Cardiac muscle cell (in vitro differentiated cells and primary cell): ENCODE measurements at places on chromosomes 4 and X.

DNA sequence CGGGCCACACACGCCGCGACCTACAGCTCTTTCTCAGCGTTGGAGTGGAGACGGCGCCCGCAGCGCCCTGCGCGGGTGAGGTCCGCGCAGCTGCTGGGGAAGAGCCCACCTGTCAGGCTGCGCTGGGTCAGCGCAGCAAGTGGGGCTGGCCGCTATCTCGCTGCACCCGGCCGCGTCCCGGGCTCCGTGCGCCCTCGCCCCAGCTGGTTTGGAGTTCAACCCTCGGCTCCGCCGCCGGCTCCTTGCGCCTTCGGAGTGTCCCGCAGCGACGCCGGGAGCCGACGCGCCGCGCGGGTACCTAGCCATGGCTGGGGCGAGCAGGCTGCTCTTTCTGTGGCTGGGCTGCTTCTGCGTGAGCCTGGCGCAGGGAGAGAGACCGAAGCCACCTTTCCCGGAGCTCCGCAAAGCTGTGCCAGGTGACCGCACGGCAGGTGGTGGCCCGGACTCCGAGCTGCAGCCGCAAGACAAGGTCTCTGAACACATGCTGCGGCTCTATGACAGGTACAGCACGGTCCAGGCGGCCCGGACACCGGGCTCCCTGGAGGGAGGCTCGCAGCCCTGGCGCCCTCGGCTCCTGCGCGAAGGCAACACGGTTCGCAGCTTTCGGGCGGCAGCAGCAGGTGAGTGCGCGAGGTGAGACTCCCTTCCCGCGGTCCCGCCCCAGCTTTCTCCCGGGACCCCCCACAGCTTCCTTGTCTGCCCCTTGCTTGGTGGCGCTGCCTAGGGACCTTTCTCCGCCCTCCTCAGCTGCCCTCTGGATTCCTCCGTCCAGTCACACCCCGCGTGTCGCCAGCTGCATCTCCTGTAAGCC lies 678 bp downstream of the BMP3 start:
- peak; percentile 38 for DNase-seq

DNA sequence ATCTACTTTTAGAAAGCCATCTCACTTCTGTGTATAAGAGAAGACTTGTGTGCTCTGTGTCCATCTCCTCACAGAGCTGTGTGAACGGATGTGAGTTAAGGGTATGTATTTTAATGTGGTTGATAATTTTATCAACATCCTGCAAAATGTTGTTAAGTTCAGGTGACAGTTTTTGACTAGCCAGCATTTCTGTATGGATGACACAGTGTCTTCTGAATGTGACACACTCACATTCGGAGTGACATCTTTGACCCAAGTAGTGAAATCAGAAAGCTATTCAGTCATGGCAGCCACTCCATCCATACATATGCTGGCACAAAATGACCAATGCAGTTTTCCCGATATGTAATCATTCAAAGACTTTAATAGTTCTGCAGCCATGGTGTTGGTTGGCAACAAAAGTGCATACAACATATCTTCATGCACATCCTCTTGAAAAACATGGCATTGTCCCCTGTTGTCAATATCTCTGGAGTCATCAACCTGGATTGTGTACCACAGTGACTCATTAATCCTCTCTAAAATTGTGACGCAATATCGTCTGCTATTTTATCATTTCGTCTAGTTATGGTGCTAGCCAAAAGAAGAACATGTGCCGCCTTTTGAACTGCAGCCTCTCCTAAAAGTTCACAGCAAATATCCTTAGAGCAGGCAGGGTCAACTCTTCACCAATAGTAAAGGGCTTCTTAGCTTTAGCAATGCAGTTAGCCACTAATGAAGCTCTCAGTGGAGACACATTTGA lies 6.8 kb upstream of the FGF2 start:
- no peak for DNase-seq

- DNase-seq = no peak
Observed at GRCh38 chr4:13302876-13303275, 181.3 kb downstream of the RAB28 start.

- DNase-seq = no peak
Observed at GRCh38 chr4:102429553-102429952, 71.6 kb upstream of the NFKB1 start.

DNA sequence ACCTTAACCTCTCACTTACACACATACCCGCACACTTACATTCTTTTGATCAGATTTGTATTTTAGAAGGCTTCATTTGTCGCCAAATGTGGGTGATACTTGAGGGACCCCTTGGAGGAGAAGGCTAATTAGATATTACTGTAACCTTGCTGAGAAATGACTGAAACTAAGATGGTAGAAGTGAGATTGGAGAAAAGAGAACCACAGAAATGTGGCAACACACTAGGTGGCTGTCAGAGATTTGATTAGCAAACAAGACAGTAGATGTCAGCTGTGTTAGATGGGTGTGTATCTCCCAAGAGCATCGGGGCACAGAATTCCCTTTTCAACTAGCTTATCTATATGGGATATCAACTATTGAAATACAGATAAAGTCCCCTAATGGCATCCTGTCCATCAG lies 149.3 kb upstream of the FABP2 start:
- no peak for DNase-seq

- no peak for DNase-seq
Observed at GRCh38 chr4:100288161-100288560, 97.9 kb upstream of the DDIT4L start.

DNA sequence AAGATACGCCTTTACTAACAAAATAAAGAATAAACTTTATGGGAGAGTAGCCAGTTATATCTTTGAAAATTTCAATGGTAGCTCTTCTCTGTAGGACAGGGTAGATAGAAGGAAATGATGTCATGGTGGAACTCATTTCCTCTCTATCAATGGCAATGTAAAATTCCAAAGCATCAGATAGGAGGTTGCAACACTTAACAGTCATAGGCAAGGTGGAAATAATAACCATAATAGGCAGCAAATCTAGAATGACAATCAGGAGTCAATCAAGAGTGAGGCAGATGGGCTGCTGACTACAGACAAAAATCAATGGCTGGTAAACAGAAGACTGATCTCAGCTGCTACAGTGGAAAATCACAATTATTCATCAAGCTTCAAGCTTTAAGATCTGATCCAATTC lies 53.9 kb upstream of the TET2 start:
- peak; percentile 59 for DNase-seq

- no peak for DNase-seq
Observed at GRCh38 chrX:17596061-17596460, 141.2 kb upstream of the SCML1 start.

GRCh38 chr4:153937289-153937688 lies 148.4 kb upstream of the SFRP2 start:
- no peak for DNase-seq

GRCh38 chrX:56782352-56782751 lies 53.3 kb downstream of the NBDY start:
- no peak for DNase-seq

GRCh38 chr4:143364063-143364462 lies 27.4 kb downstream of the GAB1 start:
- no peak for DNase-seq

GRCh38 chrX:153829549-153829798 lies 870 bp downstream of the PDZD4 start:
- no peak for DNase-seq

- no peak for DNase-seq
Observed at GRCh38 chrX:114985967-114986592, 31.3 kb downstream of the IL13RA2 start.

DNA sequence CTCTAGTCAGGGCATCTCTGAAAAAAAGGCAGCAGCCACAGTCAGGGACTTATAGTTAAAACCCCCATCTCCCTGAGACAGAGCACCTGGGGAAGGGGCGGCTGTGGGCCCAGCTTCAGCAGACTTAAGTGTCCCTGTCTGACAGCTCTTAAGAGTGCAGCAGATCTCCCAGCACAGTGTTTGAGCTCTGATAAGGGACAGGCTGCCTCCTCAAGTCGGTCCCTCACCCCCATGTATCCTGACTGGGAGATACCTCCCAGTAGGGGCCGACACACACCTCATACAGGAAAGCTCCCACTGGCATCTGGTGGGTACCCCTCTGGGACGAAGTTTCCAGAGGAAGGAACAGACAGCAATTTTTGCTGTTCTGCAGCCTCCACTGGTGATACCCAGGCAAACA lies 129.0 kb downstream of the ANXA5 start:
- no peak for DNase-seq

GRCh38 chr4:70902577-70903290 lies 565 bp downstream of the MOB1B start:
- peak; percentile 55 for DNase-seq

DNA sequence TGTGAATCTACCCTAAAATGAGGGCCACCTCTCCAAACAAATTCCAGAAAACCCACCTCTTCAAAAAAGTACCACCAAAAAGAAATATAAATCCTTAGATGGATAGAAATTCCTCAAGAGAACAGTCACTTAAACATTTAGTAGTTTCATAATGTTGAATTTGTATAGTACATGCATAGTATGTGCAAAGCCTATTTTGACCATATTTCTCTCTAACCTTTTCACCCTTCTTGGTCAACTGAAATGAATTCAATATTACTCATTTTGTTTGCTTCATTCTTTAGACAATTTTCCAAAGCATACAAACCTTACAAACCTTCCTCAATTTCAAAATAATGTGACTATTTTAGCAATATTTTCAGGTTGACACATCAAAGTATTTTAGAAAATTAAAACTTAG lies 4.1 kb downstream of the RHOXF1 start:
- no peak for DNase-seq

- no peak for DNase-seq
Observed at GRCh38 chrX:129876771-129877305, 29.1 kb upstream of the UTP14A start.

- DNase-seq = no peak
Observed at GRCh38 chrX:134736356-134736755, 78.1 kb upstream of the PLAC1 start.

DNA sequence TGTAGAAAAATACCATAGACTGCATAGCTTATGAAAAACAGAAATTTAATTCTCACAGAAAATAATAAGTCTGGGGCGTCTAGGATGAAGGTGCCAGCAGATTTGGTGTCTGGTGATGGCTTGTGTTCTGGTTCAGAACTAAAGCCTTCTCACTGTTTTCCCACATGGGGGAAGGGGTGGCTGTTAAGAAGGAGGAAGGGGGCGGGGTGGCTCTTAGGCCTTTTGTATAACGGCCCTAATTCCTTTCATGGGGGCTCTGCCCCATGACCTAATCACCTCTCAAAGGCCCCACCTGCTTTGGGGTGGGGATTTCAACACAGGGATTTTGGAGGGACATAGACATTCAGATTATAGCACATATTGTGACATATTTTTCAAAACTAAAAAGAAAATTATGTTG lies 173.2 kb upstream of the TECRL start:
- peak; percentile 8 for DNase-seq

DNA sequence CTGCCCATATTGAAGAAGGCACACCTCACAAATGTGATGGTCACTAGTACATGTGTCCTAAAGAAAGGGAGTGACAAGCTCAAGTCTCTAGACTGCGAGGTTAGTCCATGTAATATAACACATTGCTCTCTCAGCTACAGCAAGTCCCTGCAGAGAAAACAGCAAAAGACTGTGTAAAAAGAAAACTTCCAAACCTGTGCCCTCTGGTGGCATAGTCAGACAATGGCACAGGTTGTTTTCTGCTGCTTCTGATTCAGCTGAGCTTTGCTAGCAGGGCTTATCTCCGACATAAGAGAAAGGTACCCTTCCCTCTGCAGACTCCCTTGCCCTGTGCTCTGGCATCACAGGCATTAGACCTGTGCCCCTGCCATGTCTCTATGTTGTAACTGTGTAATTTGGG lies 1.4 kb upstream of the SERPINA7 start:
- peak; percentile 14 for DNase-seq

DNA sequence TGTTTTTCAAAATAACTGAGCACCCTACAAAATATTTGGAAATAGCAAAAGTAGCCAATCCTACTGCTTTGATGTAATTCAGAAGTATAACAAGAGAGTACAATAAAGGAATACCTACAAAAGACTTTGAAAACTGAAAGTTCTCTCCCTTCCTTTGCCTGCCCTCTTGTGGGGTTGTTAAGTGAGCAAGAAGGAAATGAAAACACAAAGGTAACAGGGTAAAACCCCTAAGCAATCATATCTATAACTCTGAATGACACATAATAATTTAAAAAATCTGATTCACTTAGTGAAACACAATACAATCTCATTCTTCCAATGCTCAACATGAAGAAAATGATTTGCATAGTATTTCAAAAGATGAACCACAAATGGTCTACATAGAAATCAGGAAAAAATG lies 98.2 kb downstream of the FRYL start:
- peak; percentile 11 for DNase-seq

- no peak for DNase-seq
Observed at GRCh38 chrX:71216485-71216884, 6.5 kb upstream of the GJB1 start.

DNA sequence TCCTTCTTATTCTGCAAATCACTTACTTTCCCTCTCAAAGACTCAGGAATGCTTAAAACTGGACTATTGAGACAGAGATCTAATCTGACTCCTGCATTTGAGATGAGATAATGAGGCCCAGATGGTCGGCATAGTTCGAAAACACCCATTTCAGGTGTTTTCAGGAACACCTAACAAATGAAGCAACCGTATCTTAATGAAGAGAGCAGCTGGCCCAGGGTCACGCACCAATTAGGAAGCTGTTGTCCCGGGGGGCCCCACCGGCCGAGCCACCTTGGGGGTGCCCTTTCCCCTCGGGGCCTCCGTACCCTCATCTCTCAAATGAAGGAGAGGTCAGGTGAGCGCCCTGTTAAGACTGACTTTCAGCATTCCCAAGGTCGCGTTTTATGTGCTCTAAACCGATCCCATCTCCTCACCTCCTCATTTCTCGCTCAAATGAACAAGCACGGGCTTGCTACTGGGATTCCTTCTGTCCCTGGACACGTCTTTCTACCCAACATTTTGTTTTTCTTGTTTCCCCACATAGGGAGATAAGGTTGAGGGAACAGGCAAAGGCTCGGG lies 824 bp downstream of the LRPAP1 start:
- no peak for DNase-seq

GRCh38 chrX:18594079-18594478 lies 77.8 kb downstream of the RS1 start:
- no peak for DNase-seq

DNA sequence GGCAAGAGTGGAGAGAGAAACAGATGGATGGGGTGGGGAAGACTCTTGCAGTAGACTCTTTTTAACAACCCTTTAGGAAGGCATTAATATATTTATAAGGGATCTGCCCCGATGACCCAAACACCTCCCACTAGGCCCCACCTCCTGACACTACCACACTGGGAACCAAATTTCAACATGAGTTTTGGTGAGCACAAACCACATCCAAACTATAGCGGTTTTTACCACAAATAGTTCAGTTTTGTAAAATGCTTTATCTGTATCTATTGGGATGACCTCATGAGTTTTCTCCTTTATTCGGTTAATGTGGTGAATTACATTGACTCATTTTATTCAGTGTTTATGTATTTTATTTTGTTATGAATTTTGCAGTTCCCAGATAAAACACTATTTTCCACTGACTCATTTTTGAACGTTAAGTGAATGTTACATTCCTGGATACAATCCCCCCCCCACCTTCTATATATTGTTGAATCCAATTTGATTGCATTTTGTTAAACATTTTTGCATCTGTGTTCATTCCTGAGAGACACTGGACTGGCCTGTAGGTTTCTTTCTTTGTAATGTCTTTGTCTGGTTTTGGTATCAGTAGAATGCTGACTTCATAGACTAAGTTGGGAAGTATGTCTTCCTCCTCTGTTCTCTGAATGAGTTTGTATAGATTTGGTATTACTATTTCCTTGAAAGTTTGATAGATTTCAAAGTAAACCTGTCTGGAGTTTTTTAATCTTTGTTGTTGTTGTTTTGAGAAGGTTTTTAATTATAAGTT lies 13.9 kb upstream of the CPLX1 start:
- DNase-seq = no peak
